ENCODE measurements at places on chromosomes 3 and 15.

DNA sequence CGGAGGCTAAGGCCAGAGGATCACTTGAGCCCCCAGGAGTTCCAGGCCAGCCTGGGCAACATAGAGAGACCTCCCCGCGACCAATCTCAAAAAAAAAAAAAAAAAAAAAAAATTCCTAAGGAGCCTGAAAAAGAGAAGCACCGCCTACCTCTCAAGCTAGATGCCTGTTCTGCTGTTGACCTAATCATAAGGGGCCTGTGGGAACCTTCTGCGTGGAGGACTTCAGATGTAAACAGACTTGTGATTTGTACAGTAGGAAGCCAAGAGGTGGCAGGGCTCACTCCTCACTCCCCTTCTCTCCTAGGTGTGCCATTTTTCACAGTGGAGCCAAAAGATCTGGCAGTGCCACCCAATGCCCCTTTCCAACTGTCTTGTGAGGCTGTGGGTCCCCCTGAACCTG is 3.2 kb downstream of the TYRO3 start:
- no peak for DNase-seq

GRCh38 chr3:105210141-105210540 is 156.6 kb upstream of the ALCAM start:
- no peak for DNase-seq

GRCh38 chr15:64046421-64047153 is at the start of gene DAPK2:
DAPK2 (minus strand) TSS chr15:64046485; CDS start chr15:64040261, 6,224 bp downstream.
- DNase-seq: peak; percentile 80

DNA sequence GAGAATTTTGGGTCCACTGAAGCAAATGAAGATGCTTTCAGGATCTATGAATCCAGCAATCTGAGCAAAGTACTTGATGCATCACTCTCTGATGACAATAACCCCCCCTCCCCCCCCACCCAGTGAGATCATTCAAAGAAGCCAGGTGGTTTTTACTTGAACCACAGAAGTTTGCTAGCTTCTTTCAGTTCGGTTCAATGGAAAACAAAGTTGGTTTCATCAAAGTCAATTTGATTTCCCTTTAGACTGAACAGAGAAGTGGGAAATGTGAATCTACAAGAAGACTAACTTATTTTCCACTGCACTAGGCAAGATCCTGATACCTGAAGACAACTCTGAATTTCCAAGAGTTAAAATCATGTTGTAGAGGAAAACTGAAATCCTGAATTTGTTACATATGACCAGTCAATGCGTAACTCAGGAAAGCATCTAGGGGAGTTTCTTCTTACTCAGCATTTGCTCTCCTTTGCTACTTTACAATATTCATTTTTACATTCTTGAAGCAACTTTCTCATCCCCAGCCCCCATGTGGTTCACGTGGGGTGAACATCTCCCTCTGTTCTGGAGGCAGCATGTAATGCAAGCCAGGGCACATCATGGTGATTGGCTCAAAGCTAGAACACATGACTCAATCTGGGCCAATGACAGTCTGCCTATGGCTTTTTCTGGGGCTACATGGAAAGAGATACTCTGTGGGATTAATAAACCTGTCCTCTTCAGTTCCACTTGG is 572.6 kb downstream of the FOXP1 start:
- DNase-seq: no peak

GRCh38 chr3:143902210-143902609 is 53.9 kb upstream of the SLC9A9 start:
- DNase-seq: no peak

DNA sequence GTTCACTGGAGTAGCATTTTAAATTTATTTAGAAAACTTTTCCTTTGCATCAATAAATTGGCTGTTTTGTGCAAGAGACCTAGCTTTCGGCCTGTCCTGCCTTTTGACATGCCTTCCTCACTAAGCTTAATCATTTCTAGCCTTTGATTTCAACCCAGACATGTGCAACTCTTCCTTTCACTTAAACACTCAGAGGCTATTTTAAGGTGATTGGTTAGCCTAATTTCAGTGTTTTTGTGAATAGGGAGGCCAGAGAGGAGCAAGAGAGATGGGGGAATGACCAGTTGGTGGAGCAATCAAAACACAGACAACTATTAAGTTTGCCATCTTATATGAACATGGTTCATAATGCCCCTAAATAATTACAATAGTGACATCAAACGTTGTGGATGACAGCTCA is 333.4 kb downstream of the SLC9A9 start:
- no peak for DNase-seq

DNA sequence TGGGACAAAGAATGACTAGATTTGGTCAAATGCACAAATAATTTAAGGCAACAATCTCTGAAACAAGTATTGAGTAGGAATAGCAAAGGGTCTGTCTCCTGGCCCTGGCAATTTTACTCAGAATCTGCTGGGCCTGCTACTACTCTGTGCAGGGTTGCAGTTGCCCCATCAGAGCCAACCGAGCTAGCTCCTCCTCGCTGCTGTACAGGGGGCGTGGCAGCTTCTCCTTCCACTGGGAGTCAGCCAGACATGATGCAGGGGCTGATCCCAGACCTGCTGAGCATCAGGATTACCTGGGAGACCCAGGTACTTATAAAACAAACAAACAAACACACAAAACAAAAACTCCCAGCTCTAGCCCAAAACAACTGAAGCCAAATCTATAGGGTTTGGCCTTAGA is 30.5 kb upstream of the PXYLP1 start:
- DNase-seq: no peak

- no peak for DNase-seq
Measured at GRCh38 chr15:89495638-89496145, 691 bp downstream of the RHCG start.

DNA sequence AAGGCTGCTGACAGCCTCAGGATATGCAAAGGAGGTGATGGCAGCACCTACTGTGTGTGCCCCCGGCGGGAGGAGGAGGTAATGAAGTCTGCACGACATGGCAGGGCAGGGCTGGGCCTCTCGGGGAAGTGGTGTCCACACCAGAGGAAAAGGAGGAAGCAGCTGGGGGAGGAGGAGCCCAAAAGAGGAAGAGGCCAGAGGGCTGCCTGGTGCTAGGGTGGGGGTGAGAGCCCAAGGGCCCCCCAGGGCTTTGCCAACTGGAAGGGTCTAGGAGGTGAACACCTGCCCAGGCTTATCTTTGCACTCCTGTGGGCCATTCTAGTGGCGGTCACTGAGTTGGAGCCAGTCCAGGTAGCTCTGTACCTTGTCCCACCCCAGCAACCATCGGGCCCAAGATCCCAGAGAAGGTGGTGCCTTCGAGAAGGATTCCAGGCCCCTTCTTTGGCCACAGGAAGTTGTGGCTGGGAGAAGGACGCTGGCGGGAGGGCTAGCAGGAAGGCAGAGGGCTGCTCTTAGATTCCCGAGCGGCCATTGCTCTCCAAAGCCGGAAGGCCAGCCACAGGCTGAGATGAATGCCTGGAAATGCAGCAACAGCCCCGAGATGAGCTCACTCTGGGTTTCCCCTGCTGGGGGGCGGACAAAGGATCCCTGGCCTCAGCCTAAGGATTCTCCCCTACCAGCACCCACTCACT is 7.0 kb downstream of the GNAI2 start:
- DNase-seq: no peak

DNA sequence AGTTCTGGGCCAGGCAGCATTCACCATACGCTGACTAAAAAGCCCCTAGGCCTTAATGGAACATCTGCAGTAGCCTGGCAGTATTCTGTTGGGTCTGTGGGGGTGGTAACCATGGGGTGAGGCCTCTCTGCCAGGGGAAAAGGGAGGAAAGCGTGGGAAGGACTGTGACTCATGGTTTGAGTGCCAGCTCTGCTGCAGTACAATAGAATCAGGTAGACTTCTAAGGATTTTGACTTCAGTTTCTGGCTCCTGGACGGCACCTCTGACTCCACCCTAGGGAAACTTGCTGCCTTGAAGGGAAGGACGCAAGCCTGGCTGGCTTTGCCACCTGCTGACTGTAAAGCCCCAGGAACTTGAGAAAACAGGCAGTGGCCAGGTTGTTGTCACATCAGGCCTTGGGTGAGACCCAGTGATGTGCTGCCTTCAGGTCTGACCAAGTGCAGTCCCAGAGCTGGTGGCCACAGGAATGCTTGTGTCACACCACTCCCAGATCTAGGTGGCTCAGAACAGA is 148.6 kb downstream of the SUCNR1 start:
- no peak for DNase-seq

DNA sequence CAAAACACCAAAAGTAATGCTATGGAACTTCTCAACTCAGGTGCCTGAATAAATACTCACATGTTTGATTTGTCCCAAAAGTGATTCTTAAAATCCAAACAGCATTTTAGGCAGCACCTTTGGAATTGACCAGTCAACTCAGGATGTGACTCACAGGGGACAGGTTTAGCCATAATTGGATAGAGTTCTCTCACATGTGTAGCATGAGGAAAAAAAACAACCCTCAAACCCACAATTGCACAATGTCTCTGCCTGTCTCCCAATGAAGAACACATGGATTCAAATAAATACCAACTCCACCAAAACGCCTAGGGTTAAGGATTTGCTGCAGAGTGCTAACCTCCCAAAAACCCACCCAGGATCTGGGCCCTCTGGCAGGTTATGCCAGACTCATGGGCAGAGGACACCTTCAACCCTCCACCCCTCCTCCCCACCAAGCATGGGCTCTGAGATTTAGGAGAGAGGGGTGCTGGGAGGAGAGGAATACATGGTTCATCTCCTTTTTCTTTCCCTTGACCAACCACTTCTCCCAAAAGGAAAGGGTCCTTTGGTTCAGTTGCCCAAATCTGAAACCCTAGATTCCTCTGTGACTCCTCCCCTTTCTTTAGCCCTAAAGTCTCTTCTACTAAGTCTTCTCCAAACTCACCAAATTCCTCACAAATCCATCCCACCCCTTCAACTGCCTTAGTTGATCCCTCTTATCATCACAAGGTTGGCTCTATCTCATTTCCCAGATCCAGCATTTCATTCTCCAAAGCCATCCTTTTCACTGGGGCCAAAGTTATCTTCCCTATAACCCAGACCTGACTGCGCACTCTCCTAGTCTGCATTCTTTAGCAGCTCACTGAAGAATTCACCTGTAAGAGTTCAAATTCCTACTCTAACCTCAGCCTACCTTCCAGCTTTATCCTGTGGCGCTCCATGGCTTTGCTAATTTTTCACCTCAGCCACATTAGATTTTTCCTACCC is 7.7 kb downstream of the RYK start:
- no peak for DNase-seq
